CD4-positive, alpha-beta memory T cell (primary cell): ENCODE measurements at places on chromosomes 4 and X. TPM values are rescaled to one million over a fixed set of nuclear protein-coding genes. Genes with fewer than 3 reads are reported as not detected.

Gene YTHDC1
- 187 TPM for total RNA-seq

Gene S100G
- not detected for total RNA-seq

- DNase-seq, result no peak
Measured at GRCh38 chr4:64784125-64784524, 374.9 kb upstream of the TECRL start.

DNA sequence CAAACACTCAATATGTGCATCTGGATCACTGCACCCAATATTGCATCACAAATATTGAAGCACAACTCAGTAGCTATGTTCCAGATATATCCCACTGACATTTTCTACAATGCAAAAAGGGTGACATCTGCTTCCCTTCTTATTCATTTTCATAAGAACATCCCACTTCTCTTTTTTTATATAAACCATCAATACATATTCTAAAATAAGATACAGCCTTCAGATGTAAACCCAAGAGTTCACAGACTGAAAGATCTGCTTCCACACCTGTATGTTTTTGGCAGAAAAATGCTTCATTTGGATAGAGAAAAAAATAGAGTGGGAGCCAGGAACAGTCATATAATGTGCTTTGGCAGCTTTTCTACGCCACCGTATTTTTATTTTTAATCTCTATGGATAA is 815.6 kb upstream of the ADGRL3 start:
- no peak for DNase-seq

- DNase-seq, result no peak
Measured at GRCh38 chr4:61531188-61531587, 331.1 kb downstream of the ADGRL3 start.
